ENCODE measurements at places on chromosomes 6 and 20. TPM values are rescaled to one million over a fixed set of nuclear protein-coding genes. Genes with fewer than 3 reads are reported as not detected.
A peak's percentile ranks its signal among the peaks of the same experiment; 100 is the strongest.

DNA sequence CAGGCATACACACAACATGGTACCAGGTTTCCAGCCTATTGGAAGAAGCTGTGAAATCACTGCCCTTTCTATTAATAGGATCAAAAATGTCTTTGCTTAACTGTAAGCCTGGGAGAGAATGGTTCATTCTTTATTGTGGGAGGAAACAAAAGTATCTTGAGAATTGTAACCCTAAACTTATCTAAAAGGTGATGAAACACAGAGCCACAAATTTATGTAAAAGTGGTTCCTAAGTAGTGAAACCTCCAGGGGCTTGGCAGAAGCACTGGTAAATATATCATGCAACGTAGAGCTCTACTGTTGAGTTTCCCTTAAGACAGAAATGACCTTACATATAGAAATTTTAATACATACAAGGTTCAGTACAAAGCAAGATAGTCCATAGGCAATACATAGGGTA is 17.2 kb upstream of the NOX3 start:
- no peak for DNase-seq

DNA sequence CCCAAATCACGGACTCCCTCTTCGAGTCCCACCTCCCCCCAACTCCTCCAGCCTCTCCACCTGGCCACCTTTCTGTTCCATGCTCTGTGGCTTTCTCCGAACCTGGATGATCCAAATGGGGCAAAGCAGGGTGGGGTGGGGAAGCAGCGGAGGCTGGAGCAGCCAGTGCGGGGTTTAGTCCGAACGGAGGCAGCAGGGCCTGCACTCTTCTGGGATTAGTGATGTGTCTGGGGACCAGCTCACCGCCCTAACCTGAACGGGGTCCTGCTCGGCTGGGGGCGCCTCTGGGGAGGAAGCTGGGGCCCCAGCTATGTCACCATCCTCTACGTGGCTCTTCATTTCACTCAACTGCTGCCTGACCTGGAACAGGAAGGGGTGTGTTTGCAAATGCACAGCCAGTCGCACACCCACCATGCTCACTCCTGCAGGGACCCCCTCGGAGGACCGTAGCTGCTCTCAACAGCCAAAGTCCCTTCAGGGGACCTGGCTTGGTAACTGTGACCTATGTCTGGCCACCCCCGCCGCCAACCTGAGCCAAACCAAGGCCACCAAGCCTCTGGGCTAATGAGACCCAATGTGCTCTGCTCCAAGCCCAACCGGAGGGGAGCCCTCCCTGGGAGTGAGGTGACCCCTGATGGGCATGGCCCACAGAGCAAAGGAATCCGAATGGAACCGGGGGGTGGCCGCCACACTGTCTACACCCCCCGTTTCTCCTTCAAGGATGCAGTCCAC is 46.8 kb downstream of the DSTN start:
- DNase-seq: no peak

DNA sequence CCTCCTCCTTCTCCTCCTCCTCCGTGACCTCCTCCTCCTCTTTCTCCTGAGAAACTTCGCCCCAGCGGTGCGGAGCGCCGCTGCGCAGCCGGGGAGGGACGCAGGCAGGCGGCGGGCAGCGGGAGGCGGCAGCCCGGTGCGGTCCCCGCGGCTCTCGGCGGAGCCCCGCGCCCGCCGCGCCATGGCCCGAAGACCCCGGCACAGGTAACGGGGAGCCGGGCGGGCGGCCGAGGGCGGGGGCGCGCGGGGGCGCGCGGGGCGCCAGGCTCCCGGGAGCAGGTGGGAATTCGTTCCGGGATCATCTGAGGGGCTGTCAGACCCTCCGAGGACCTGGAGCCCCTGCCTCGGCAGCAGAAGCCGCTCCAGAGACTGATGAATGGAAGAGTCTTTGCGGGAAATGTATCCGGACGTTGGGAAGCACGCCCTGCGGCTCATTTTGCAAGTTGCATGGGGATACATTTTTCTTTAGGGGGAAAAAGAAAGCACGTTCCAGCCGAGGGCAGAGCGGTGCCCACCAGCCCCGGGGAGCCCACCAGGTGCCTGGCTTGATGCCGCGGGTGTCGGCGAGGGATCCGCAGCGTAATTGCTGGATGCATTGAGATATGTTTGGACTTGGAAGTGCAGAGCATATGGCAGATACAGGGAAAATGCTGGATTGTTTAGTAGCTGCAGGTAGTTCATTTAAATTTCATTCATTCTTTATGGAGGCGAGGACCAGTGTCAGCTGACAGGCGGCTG is 394 bp downstream of the MYB start:
- DNase-seq: no peak

DNA sequence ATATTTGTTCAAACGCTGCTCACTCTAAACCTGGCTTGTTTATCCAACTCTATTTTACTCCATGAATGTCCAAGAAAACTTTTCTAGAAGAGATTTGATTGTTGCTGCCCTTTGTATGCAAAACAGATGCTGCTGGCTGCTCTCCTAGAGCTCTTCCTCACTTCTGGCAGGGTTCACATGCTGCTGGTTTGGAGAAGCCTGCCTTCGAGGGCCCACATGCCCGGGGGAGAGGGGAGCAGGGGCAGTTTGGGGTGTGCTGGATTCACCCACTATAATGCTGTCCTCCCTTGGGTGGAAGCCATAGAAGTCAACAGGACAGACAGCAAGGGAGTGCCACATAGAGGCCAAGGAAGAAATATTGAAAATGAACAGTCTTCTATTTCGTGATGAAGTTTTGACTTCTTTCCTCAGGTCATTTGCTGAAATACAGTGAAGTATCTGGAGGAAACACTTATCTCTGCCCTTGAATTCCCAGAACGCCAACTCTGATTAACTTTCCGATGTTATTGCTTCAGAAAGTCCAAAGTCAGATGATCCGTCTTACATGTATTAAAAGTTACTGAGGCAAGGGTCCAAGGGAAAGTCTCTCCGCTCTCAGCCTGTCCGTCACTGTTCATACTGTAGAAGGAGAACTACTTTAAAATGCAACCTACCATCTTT is 32.4 kb downstream of the LY86 start:
- no peak for DNase-seq

GRCh38 chr6:163459536-163459935 is 45.0 kb downstream of the QKI start:
- no peak for DNase-seq

DNA sequence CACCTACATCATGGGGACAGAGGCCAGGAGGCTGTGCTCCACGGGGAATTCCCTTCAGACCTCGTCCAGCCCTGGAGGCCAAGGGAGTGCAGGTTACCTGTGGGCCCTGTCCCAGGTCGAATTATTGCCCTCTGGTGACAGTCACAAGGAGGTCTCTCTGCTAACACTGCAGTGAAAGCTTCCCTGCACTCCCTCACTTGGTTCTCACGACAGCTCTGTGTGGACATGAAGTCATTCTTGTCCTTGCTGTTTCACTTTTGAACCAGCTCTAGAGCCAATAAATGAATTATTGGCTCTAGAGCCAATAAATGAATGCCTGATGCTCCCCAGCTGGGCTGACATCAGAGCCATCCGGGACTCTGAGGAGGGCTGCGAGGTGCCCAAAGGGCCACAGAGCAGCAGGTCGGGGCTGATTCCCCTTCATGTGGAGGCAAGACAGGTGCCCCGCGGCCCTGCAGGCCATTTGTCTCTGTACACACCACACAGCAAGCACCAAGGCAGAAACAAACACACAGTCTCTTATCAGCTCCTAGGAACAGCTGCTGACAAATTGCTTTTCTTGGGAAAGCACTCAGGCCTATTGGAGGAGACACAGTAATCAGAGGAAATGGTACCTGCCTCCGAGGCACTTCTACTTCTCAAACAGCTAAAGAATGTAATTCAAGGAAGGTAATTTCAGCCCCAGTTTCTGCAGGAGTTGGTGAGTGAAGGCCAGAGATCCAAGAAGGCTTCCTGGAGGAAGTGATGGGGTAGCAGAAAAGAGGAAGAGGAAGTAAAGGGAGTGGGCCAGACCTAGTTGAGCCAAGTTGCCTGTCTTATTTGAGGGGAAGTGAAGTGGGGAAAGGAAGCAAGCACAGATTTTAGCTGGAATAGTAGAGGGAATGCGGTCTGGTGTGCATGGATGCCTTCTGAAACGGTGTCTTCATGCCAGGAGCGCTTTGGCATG is 27.5 kb upstream of the TBXT start:
- no peak for DNase-seq

- no peak for DNase-seq
These were observed 83.6 kb downstream of the SCAND1 start for GRCh38 chr20:35870541-35871258.

GRCh38 chr6:159168536-159169192 is 536 bp upstream of the FNDC1 start:
- DNase-seq: peak; percentile 69

DNA sequence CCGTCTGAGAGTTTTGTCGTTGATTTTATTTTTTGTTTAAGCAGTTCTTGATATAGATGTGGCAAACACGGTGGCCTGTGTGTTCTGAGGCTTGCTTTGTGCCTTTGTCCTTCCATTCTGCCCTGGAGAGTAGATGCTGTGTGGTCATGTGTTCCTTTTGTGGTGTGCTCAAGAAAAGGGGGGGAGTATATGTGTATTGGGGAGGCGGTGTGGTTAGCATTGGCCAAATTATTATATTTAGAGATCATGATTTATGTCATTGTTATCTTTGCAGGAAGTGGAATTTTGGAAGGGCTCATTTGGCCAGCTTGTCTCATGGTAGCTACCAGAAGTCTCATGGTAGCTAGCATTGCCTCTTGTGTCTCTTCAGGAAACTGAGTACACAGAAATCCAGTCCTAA is 16.4 kb downstream of the RREB1 start:
- no peak for DNase-seq

DNA sequence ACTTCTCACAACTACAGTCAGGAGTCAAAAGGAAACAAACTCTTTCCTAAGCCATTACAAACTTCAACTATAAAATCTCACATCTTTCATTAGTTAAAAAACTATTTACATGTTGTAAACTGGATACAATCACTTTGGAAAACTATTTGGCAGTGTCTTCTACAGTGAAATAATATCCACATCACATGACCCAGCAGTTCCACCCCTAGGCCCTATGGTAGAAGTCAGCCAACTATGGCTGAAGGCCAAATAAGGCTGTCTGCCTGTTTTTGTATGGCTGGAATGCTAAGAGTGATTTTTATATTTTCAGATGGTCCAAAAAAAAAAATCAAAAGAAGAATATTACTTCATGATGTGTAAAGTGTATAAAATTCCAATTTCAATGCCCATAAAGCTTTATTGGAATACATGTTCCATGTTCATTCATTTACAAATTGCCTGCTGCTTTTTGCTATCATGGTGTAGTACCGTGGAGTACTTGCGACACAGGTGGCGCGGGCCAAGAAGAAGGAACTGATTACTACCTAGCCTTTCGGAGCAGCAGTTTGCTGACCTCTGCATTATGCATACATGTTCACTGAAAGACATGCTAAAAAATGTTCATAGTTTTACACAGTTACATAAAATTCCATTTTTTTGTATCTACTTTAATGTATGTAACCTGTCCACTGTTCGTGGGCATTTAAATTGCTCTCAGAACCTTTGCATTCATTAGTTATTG is 129.0 kb downstream of the KIF16B start:
- no peak for DNase-seq

DNA sequence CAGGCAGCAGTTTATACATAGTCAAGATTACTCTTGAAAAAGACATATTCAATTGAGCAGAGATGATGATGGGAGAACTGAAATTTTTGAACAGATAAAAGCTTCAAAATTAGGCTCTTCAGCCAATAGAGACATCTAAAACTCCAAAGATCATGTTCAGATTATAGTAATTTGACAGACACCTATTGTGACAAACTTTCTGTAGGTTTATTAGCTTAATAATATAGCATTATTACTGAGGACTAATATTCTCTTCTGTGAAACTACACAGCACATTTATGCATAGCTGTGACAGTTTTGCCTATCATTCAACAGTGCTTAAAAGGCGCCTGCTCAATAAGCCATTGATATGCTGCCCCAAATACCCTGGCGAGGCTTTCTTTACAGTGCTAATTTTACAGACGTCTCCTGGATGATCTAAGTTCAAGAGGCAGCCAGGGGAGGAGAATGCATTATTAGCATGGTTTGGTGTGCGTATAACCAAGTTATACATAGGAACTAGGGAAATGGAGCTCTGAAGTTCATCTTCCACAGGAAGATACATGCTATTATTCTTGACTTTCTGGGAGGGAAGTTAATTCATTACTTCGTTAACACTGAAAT is 21.5 kb downstream of the PLAGL1 start:
- DNase-seq: no peak

DNA sequence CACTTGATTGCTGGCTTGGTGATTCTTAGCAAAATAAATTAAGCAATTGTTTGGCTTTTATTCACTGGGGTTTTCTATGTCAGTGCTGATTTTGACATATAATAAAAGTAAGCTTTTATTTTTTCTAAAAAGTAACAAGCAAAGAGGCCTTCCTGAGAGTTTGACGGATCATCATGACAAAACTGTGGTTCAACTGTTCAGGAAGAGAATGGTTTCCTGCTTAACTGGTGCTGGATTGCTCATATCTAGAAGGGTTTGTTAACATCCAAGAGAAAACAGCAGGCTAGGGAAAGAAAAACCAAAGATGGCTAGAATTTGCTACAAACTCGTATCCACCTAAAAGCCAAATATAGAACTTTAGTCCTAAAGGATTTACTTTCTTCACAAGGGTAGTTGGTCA is 21.2 kb downstream of the SERPINB1 start:
- no peak for DNase-seq

DNA sequence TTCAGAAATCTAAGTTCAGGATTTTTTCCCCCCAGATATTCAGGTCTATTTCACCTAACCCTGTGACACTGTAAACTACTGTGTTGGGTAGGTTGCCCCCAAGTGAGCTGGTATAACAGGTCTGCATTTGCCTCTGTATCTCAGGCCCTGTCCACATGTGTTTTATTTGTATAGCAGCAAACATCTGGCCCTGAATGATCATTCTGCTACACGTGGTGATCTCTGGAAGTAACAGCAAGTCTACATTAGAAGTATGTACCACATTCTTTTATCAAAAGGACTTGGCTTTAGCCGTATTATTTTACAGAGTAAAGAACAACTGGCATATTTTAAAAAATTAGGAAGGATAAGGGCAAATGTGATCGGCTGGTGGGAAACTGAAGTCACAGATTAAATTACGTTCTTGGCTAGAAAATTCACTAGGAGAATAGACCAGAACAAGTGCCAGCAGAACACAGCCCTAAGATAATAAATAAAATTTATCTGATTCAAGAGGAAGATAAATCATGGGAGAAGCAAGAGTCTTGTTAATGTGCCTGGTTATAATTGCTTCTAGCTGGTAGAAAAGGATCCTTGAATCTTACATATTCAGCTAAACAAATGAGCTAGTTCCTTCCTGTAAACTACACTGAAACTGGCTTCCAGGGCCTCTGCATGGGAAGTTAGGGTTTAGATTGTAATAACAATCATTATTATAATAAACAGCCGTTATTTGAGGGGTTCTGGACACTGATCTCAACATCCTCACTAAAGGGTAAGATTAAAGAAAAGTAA is 192.1 kb downstream of the SAMD5 start:
- no peak for DNase-seq

The GATA5 gene
- not detected for total RNA-seq

The MCHR2 gene
- total RNA-seq: not detected

The EPPIN gene
- total RNA-seq: not detected

The SLC44A4 gene
- 238 TPM for total RNA-seq

The HAO1 gene
- not detected for total RNA-seq
